ENCODE measurements at places on chromosomes 4 and X. TPM values are rescaled to one million over a fixed set of nuclear protein-coding genes. Genes with fewer than 3 reads are reported as not detected.

PRDM8 gene
- 1.9 TPM for total RNA-seq

SUPT20HL2 gene
- not detected for total RNA-seq

ADH1B gene
- total RNA-seq = 427 TPM

EVC2 gene
- 4.1 TPM for total RNA-seq

NCBP2L gene
- not detected for total RNA-seq

NIPAL1 gene
- 1.6 TPM for total RNA-seq

GRK4 gene
- 5.3 TPM for total RNA-seq

Measured in left lung (tissue), 14 donors.